ENCODE measurements at places on chromosomes 4 and X.

DNA sequence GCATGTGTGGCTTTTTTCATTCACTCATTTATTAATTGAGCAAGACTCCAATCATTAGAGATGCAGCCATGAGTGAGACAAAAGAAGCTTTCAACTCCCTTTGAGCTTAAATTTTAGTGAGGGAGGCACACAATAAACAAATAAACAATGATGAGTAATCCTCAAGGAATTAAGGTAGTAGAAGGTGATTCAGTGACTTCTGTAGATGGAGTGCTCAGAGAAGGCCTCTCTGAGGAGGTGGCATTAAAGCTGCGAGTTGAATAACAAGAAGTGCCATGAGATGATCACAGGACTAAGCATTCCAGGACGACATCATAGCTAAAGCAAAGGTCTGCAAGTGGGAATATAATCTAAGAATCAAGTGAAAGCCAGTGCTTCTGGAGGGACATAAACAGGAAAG lies 77.6 kb downstream of the NWD2 start:
- H3K4me1 ChIP-seq: no peaks in the 10 kb centered on the region
- H3K27me3 ChIP-seq: no peaks in the 10 kb centered on the region
- H3K4me3 ChIP-seq: no peak overlapping the region

- peaks cover 4% of the 10 kb centered on the region for H3K4me1 ChIP-seq
- H3K36me3 ChIP-seq: no peaks in the 10 kb centered on the region
- no peaks in the 10 kb centered on the region for H3K27me3 ChIP-seq
- H3K27ac ChIP-seq: no peak overlapping the region
- no peak overlapping the region for H3K4me3 ChIP-seq
Observed at GRCh38 chr4:168411318-168412150, 68.8 kb downstream of the DDX60L start.

GRCh38 chr4:173518425-173519102 lies 11.5 kb downstream of the HAND2 start:
- no peak overlapping the region for H3K4me3 ChIP-seq
- H3K27me3 ChIP-seq: peaks cover 60% of the 10 kb centered on the region
- DNase-seq: no peak
- no peaks in the 10 kb centered on the region for H3K36me3 ChIP-seq

DNA sequence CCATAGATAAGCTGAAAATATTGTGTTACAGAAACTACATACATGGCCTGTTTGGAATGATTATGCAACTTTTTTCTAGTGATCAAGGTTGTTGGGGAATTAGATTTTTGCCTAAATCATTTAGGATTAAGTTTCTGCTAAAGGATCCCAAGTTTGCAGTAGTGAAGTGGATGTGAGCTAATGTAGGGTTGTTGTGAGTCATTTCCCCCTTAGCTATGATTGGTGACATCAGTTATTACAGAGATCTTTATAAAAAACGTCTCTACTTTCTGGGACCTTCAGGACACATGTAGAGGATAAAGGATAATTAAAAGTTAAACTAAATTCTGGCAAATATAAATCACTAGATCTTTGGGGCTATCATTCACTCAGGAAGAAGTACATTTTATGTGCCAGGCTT lies 133.3 kb downstream of the GATB start:
- no peaks in the 10 kb centered on the region for H3K27me3 ChIP-seq
- H3K4me3 ChIP-seq: no peak overlapping the region
- no peaks in the 10 kb centered on the region for H3K4me1 ChIP-seq
- DNase-seq: no peak
- no peaks in the 10 kb centered on the region for H3K36me3 ChIP-seq
- no peak overlapping the region for H3K27ac ChIP-seq

DNA sequence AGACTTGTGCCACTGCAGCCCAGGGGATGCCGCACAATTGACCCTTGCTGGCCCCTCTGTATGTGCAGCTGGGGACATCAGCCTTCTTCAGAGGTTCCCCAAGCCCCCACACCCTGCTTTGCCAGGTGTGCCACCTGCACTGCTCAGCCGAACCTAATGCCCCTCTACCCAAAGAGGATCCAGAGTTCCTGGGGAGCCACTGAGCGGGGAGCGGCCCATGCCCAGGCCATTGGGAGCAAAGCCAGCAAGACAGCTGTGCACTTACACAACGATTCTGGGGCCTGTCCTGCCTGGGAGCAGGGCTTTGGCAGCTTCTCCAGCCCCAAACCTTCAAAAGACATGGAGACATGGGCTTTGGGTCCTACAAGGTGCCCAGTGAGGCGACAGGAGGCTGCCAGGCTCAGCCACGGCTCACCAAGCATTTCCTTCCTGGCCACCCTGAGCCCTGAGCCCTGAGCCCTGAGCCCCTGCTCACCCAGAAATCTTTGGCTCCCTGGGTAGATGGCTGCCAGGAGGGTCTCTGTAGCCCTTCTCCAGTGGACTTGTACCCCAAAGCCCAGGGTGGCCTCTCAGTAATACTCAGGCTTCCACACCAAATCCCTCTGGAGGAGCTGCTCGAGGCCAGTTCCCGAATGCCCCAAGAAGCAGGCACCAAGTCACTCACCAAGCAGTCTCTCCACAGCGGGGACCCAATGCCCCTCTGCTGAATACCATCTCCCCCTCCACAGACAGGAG lies 13.0 kb downstream of the PNMA6E start:
- H3K4me3 ChIP-seq: no peak overlapping the region
- DNase-seq: no peak
- H3K27me3 ChIP-seq: no peaks in the 10 kb centered on the region

Measured in thyroid gland (tissue), 4 donors.